ENCODE measurements at places on chromosomes 13 and 19.
A peak's percentile ranks its signal among the peaks of the same experiment; 100 is the strongest.

- DNase-seq, result no peak
Observed at GRCh38 chr19:45780448-45781213, 1.7 kb downstream of the DMPK start.

DNA sequence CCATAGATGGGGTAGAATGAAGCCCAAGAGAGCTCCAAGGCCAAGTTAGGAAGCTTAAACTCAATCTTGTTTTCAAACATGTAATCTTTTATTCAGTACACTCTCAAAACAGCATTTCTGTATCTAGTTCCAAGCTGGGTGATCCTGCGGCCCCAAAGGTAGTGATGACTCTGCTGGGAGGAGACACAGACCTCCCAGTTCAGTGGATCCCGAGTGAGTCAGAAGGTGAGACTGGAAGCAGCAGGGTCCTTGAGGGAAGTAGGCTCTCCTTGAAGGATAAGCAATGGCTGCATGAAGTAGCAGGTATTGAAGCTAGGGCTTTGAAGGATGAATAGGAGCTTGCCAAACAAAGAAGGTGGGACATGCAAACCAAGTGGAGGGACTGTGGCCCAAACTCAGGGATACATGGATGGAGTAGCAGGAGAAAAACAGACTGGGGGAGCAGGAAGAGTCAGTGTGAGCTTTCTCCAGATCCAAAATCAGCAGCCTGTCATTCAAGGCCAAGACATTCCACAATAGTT lies 9.6 kb downstream of the TINCR start:
- no peak for DNase-seq

DNA sequence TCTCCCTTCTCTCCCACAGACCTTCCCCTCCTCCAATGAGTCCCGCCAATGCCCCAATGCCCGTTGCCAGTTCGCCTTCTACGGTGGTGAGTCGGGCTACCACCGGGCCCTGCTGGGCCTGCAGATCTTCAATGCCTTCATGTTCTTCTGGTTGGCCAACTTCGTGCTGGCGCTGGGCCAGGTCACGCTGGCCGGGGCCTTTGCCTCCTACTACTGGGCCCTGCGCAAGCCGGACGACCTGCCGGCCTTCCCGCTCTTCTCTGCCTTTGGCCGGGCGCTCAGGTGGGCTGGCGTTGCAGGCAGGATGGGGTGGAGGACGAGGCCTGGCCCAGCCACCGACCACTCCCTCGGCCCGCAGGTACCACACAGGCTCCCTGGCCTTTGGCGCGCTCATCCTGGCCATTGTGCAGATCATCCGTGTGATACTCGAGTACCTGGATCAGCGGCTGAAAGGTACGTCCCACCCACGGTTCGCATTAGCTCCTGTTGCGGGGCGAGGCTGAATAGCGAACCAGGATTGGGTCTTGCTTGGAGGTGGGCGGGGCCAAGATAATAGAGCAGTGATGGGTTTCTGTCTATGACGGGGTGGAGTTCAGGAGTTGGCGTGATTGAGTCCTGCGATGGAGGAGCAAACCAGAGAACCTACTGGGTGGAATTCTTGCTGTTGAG lies 11.1 kb downstream of the SLC44A2 start:
- DNase-seq, result no peak

- peak; percentile 27 for DNase-seq
Observed at GRCh38 chr13:110874508-110874960, 40.3 kb downstream of the ANKRD10 start.

DNA sequence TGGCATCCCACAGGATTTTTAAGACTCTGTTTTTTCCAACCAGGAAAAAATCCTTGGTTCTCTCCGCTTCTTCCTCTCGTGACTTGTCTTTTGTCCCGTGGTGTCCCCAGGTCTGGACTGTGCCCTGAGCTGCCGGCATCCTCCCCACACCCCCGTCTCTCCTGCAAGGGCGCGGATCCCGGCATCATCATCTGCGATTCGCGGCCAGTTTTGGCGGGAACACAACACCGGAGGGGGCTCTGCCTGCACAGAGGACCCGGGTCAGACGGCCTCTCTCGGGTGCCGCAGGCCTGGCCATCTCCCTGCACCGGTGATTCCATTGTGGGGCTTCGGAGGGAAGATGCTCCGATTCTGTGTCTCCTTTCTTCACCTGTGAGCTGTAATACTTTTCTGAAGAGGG lies 18.8 kb upstream of the GAS6 start:
- DNase-seq, result no peak

Data from renal cortical epithelial cell (primary cell).